Right ventricle myocardium inferior (tissue), 1 donor: ENCODE measurements at places on chromosomes 3 and 15. TPM values are rescaled to one million over a fixed set of nuclear protein-coding genes. Genes with fewer than 3 reads are reported as not detected.

- no peak for DNase-seq
Observed at GRCh38 chr3:197835509-197835908, 44.5 kb downstream of the LRCH3 start.

DNA sequence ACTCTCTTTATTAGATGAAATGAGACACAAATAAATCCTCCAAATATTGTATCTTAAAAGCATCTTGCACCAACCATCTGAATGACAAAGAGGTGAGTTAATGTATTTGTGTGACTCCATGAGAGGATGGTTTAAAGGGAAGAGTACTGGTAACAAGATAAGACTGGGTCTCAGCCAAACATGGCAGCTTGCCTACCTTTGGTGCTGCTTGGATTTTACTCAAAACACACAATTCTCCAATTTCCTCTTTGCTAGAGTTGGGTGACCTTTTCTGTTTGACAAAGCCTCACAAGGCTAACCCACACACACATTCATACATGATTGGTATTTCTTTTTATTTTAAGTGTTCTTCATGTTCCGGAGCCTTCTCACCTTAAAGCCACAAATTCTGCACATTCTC lies 506.4 kb downstream of the FGF12 start:
- DNase-seq: no peak

DUOXA2 gene
- not detected for total RNA-seq

RARB gene
- 17.5 TPM for total RNA-seq

MESP1 gene
- total RNA-seq: 7.4 TPM
